Stimulated activated naive CD8-positive, alpha-beta T cell treated with anti-CD3 and anti-CD28 coated beads, Interleukin-15, amount 100 ng/mL, for 72 hours (primary cell): ENCODE measurements at places on chromosomes 7 and 10.

- no peak for DNase-seq
Observed at GRCh38 chr10:62669341-62669740, 135.2 kb upstream of the ADO start.

DNA sequence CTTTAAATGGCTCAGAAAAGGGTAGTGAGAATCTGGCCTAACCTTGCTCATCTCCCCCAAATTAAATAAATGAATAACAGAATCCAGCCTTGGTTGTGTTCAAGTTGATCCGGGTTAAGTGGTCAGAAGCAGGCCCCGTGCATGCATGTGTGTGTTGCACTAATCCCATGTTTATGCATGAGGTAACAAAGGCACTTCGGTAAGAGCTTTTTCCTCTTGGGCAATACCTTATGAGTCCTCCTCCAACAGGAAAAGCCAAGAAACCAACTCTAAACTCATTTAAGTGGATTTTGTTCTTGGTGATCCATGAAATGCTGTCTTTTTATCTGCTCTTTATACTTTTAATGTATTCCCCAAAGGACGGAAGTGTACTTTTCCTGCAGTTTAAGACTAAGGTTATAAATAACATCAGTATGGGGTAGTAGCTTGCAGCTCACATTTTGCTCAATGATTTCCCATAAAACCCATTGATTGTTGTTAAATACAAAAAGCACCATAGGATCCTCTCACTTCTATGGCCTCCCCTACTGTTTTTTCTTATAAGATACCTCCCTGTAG, 104.9 kb upstream of the YAE1 start:
- DNase-seq: no peak

DNA sequence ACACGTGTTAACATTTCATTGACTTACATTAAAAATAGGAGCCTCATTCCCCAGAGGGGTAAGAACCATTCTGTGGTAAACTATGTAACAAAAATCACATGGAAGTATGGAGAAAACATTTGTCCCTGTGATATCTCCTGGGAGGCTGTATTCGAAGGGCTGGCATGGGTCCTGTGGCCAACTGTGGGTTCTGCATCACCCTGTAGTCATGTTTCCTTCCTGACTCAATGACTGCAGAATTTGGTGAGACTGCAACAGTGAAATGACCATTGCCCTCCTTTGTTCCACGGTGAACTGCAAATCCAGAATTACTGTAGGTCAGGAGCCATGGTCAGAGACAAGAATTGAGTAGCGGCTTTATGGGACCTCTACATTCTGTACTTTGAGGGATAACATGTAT, 3.6 kb upstream of the ZEB1 start:
- no peak for DNase-seq

DNA sequence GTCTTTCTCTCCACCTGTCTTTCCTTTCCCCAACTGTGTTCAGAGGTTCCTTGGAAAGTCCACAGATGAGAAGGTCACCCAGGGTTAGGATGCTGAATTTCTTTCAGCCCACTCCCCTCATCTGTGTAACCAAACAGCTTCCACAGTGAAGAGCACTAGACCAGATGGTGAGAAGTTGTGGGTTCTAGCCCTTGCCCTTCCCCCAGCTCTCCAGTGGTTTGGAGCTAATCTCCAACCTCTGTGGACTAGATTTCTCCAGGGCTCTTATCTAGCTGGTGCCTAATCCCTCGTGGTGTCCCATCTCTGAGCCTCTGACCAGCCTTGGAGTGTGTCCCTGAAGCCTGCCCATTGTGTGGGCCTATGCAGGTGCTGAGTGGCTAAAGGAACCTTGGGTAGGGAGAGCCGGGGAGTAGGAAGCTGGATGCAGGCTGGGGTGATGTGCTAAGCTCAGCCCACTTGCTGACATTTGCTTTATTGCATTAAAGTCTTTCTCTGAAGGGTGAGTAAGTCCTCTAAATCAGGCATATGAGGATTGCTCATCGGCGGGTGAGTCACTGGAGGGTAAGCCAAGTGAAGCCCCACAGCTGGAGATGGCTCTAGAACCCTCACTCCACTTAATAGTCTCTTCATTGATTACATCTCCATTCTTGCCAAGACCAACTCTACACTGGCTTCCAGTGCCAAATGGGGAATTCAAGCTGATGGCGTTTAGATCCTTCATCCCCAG, 14.9 kb downstream of the DUSP5 start:
- no peak for DNase-seq

DNA sequence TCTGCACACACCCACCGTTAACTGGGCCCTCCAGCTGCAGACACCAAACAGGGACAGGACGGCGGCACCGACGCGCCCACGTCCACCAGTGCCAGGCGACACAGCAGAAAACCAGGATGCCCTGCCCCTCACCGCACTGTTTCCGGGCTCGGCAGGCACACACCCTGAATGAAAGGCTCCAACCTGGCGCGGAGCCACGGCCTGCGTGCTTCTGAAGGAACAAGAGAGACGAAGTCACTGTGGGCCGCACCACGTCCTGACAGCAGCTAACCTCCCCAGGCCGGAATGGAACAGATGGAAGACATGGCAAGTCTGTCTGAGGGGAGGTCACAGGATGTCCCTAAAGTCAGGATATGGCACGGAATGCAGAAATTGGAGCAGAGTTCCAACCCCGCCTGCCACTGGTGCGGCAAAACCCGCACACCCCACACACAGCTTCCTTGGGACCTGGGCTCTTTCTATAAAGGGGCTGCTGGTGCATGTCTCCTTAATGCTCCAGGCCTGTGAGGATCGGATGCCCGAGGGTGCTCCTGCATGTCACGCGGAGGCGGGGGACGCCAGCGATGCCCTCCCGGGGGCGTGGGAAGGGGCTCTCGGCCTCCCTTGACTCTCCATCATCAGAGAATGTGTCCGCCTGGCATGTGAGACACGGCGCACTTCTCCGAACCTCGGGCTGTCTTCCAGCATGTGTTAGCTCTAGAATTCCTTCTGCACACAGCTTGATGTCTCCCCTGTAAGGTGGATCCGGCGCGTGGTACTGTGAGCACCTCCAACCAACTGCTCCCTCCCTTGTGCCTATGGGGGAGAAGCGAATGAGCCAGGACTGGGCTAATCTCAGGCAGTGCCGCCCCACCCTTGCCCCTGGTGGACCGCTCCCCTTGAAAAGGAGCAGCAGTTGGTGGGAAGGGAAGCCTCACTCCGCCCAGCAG, 3.9 kb upstream of the GPER1 start:
- no peak for DNase-seq

- no peak for DNase-seq
Observed at GRCh38 chr10:127926455-127926854, 19.6 kb downstream of the PTPRE start.

DNA sequence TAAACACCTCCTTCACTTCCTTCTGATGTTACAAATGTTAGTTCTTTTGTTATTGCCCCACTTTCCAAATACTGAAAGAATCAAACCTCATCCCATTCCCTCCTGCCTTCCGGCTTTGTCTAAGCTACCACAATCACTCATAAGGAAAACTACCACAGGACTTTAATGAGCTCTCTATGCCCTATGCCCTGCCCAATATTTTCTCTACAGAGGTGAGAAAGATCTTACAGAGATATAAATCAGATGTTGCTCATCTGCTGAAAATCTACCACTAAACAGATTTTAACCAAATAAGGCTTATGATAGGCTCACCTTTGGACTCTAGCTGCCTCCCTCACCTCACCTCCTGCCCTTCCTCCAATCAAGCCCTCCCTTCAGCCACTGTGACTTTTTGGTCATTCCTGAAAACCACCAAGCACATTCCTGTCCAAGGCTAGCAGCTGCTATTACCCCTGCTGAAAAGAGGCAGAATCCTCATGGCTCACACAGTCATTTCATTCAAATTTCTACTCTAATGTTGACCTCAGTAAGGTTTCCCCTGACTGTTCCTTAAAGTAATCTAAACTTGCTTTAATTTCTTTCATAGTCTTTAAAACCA, 7.7 kb downstream of the ZNF33B start:
- no peak for DNase-seq

DNA sequence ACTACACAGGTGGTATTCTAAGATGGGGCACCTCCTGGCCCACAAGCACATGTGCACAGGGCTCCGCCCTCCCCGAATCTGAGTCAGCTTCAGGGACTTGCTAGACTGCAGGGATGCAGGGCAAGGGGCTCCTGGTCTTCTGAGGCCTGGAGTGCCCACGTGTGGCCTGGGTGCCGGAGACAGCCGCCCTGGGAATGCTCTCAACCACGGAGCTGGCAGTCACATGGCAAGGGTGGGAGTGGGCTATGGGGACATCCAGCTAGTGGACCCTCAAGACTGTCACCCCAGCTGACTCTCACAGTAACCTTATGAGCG, 42.7 kb downstream of the CFAP46 start:
- DNase-seq: no peak

- no peak for DNase-seq
Observed at GRCh38 chr7:3240826-3241430, 60.1 kb upstream of the SDK1 start.

DNA sequence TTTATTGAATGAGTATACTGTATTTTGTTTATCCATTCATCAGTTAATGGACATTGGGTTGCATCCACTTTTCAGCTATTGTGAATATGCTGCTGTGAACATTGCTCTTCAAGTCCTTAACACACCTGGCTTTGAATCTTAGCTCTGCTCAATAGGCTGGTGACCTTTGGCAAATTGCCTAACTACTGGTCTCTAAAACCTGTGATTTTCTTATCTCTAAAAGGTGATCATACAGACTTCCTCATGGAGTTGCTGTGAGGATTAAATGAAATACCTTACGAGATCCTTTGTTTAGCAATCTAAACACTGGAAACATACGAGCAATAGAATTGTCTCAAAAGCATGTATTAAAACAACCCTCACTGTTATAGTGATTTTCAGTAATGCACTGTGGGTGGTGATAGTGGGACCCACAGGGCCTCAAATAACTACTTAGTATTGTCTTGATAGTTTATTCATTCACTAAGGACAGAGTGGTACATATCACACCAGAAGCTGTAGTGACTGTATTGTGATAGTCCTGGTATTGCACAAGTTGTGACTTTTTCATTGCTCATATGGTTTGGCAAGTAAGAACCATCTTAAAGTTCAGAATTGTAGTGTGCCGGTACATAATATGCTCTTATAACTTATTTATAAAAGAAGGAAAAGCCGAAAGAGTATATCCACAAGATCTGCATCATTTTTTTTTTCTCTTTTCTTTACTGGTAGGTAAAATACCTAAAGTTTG, 257.6 kb downstream of the EXOC4 start:
- no peak for DNase-seq

GRCh38 chr10:102375250-102375649, 20.3 kb upstream of the NFKB2 start:
- no peak for DNase-seq

DNA sequence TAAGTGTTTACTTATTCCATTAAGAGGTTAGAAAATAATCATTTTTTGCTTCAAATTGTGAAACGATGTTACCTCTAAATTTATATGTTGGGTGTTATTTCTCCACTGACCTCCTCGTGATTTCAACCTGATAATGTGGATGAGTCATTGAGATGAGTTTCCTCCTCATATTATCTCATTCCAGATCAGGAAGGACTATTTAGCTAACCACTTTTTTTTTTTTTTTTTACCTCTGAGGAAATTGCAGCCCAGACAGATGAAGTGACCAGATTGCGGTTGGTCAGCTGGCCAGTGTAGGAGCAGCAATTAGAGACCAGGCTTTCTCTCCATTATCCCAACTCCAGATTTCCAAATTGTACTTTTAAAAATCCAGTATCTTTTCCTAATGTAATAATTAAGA, 248.7 kb downstream of the FZD1 start:
- DNase-seq: no peak

DNA sequence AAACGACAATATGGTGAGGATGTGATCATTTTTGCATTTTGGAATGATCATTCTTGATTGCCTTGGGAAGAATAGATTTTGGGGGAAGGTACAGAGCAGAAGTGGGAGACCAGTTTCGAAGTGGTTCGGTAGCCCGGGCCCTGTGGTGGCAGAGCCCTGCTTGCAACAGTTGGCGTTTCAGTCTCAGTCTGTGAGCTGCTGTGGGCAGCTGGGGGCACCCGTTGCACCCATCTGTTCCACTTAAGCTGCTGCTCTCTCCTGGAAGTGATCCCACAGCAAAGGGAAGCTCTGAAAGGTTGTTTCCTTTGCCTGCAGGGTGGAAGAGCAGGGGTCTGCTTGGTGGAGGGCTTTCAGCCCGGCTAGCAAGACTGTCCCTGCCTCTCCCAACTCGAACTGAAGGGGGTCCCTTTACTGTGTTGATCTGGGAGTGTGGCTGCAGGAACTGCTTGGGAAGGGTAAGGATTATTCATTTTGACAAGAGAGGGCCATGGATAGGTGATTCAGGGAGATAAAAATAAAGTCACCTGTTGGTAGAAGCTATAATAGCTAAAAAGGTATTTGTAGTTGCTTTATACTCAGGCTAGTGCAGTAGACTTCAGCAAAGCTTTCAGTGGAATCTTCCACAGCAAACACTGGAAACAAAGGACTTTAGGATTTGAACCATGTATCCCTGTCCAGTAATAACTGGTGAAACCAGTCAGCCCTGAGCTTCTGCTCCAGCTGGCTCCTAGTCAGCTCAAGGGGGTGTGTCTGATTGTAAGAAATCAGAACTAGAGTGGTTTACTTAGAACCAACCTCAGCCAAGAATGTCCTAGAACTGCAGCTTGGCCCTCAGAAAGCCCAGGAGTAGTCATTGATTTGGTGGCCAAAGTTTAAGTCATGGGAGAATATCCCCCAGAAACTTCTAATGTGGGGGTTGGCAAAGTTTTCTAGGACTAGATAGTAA, 53.1 kb upstream of the PDCD4 start:
- no peak for DNase-seq

DNA sequence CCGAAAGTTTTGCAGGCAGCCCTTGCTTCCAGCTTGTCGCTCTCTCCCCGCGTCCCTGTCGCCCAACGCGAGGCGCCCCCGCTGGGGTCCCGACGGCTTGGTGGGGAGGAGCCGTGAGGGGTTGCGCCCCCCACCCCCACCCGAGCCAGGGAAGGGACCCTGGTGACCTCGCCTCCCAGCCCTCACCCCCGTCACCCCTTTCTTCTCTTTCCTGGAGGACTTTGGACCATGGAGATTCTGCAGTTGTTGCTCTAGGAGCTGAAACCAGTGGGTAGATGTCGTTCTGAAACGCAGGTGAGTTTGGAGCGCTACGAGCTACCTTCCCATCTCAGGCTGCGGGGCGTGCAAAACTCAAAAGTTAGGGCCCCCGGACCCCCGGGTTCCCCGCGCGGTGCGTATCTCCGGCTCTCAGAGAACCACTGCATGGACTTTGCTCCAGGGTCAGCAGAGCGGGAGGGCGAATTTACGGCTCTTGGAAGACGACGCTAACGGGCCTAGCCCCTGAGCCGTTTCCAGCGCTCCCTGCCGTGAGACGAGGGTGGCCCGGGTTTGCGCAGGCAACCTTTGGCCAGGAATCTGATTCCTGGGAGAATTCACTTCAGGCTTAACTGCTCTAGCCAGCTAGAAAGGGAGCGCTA, 684 bp upstream of the ATXN7L1 start:
- DNase-seq: no peak

- DNase-seq: no peak
Observed at GRCh38 chr7:88429382-88429781, 122.7 kb upstream of the STEAP4 start.

- DNase-seq: no peak
Observed at GRCh38 chr10:14669576-14669975, 105.1 kb downstream of the FAM107B start.

GRCh38 chr7:81416659-81417058, 353.2 kb downstream of the HGF start:
- no peak for DNase-seq
